ENCODE measurements at places on chromosomes 1 and 21.

- DNase-seq, result no peak
Observed at GRCh38 chr1:155892796-155893195, 18.4 kb downstream of the RIT1 start.

DNA sequence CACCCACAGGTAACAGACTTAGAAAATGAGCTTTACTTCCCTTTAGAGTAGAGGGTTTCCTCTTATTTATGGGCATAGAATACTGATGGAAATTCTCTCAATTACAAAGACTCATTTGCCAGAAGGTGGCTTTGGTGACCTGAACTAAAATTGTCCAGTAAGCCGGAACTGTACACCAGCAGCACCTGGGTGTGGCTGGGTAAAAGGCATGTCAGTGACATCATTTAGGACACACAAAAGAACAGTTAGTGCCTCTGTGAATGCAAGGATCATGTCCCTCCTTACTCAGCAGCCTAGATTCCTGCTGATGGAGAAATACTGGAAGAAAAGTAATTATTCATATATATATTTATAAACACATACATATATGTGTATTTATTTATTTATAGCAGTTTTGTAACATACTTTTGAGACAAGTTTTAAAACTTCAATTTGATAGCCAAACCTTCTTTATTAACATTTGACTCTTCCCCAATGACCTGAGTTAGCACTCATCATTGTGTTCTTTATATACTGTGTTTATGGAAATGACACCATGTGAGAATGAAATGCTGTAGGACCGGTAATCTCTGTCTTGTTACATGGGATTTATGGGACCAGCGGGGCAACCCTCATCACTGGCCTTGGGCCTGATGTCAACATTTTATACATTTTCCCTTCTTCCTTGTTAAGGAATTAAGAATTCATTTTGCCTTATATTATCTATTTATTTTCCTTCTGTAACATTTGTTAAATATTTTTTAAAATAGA lies 274.4 kb downstream of the BRINP2 start:
- no peak for DNase-seq

DNA sequence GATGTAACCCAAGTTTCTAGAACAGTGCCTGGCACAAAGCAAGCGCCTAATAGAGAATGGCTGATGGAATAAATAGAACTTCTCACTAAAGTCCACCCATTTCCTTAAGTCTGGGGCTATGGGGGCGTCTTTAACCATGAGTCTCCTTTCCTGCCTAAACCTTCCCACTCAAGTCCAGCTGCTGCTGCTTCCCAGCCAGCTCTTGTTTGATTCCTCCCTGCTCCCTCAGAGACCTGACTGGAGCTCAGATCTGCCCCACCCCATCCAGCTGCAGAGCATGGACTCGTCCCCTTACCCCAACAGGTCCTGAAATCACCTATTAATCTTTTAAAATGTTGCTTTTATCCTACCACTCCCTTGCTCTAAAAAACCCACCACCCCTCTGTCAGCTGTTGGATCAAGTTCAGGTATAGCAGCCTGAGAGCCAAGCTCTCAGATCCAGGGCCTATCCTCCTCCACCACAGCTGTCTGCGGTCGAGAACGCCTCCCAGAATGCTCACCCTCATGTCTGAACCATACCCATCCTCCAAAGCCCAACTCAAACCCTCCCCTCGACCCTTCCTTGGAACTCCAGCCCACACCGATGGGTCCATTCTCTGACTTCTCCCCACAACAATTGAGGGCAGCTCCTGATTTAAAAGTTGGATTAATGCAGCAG lies 12.8 kb upstream of the GALNT2 start:
- DNase-seq, result no peak

- no peak for DNase-seq
Observed at GRCh38 chr1:25027822-25028586, 97.9 kb upstream of the RUNX3 start.

DNA sequence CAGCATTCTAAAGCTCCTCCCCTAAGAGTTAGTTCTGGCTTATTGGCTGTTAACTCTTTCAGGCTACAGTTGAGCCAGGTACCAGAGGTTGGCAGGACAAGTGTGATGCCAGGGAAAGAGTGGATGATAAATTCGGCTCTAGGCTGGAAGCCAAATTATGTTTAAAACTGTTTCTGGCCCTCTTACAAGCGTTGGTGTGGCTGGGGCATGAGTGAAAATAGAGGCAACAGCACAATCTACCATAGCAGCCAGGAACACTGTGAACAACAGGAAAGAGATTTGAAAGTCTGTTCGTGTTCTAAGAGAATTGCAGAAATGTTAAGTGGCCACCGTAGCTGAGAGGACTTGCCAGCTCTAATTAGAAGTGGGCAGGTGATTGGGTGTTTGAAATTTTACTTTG lies 84.2 kb downstream of the CDC7 start:
- DNase-seq, result no peak
